ENCODE measurements at places on chromosomes 16 and 17.
A peak's percentile ranks its signal among the peaks of the same experiment; 100 is the strongest.

- DNase-seq: no peak
Observed at GRCh38 chr16:87093804-87094555, 223.2 kb downstream of the C16orf95 start.

DNA sequence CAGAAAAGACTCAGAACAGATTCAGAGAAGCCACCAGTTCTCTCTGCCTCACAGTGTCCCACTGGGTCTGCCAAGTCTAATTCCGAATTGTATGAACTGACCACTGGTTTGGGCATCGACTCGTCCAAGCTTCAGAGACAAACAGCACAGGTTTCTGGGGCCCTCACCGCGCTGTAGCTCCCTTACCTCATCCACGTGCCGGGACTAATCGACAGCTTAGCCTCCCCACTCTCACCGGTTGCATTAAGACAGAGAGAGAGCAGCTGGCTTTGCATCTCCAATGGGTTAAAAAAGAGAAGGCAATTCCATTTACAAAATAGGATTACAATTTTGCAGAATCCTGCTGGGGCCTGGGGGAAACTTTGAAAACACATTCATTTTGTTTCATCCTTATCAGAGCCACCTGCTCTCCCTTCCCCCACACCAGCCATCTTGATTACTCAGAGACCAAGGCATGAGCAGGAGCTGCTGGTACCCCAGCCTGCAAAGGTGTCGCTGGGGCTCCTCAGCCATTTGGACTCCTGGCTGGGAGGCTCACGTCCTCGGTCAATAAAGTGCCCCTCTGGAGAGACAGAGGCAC lies 95.3 kb upstream of the RPL38 start:
- DNase-seq: no peak

GRCh38 chr17:14843086-14843795 lies 421.9 kb downstream of the PMP22 start:
- DNase-seq: peak; percentile 13

GRCh38 chr17:56786989-56787482 lies 46.7 kb downstream of the C17orf67 start:
- DNase-seq: peak; percentile 98

GRCh38 chr17:82418001-82418986 lies at the start of the genes HEXD and OGFOD3:
HEXD (plus strand) TSS chr17:82418347; CDS start chr17:82419800, 1,453 bp downstream.
OGFOD3 (minus strand) TSS chr17:82418586; CDS start chr17:82418485, 101 bp downstream.
- peak; percentile 77 for DNase-seq

DNA sequence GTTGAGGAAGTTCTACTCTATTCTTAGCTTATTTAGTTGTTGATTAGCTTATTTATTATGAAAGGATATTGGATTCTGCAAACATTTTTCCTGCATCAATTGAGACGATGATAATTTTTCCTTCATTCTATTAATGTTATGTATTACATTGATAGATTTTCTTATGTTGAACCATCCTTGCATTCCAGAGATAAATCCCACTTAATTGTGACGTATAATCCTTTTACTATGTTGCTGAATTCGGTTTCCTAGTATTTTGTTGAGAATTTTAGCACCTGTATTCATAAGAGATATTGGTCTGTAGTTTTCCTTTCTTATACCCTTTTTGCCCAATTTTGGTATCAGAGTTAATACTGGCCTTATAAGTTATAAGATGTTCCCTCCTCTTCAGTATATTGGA lies 47.6 kb upstream of the BRD7 start:
- no peak for DNase-seq

- peak; percentile 97 for DNase-seq
Observed at GRCh38 chr16:10743610-10744369, at the start of gene NUBP1. NUBP1 (plus strand) TSS chr16:10743842; CDS start chr16:10743864, 22 bp downstream.
